ENCODE measurements at places on chromosomes 13 and 19.
A peak's percentile ranks its signal among the peaks of the same experiment; 100 is the strongest.

DNA sequence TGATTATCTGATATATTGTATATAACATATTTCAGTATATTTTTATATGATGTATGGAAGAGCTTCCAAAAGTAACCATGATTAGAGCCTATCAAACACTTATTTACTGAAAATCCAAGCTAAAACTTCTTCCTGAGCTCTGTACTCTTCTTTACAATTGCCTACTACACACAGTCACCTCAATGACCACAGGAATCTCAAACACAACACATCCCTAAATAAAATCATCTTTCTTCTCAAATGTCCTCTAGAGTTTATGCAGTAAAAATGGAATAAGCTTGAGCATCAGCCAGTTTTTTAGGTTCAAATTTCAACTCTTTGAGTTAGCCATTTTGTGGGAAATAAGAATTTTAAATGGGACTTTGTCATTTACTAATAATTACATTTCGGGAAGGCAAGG lies 102.6 kb upstream of the FNDC3A start:
- DNase-seq, result no peak

GRCh38 chr13:67791047-67791446 lies 560.9 kb upstream of the PCDH9 start:
- DNase-seq, result no peak

DNA sequence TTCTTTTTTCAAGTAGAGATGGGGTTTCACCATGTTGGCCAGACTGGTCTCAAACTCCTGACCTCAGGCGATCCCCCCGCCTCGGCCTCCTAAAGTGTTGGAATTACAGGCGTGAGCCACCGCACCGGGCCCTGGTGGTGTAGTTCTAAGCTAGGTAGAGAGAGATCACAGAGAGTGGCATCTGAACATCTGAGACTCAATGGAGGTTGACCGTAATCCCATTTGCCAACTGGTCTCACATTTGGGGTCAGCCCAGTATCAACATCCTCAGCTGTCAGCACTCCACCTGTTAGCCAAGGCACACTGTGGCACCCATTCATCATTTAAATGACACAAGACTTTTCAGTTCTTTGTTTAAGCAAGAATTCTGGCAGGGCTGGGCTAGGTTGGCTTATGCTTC lies 8.1 kb downstream of the SELENOW start:
- no peak for DNase-seq

DNA sequence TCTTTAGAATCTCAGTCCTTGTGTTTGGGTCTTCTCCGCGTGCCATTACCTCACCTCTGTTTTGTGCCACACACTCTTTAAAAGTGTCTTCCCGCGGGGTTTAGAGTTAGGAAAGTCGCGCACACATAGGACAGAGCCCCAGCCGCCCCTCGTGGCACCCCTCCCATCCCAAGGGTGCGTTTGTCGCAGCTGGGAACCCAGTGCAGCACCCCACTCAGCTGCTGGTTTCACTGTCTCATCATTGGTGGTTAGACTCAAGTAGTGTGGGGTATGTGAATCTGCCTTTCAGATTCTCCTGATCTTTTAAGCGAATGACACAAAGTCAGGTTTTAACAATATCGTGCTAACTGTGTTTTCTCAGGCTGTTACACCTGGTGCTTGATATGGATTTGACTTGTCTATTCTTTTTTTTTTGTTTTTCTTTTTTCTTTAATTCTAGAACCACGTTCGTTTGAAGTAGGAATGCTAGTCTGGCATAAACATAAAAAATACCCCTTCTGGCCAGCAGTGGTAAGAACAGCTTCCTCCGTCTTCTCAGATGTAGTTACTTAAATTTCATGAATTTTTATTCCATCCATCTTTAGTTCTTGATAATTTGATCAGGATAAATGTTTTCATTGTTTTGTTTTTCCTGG lies 19.5 kb upstream of the NDUFS7 start:
- DNase-seq, result peak; percentile 35

GRCh38 chr13:51713807-51714206 lies 90.2 kb downstream of the DHRS12 start:
- no peak for DNase-seq

GRCh38 chr19:710767-711166 lies 2.0 kb downstream of the PALM start:
- no peak for DNase-seq

- no peak for DNase-seq
Measured at GRCh38 chr19:33484226-33484774, 37.3 kb downstream of the PEPD start.

- no peak for DNase-seq
Measured at GRCh38 chr13:73828811-73829210, 305.4 kb downstream of the KLF12 start.

GRCh38 chr13:62057286-62057685 lies 641.6 kb upstream of the PCDH20 start:
- DNase-seq, result no peak

GRCh38 chr13:76414320-76414719 lies 471.9 kb downstream of the KCTD12 start:
- DNase-seq, result no peak

DNA sequence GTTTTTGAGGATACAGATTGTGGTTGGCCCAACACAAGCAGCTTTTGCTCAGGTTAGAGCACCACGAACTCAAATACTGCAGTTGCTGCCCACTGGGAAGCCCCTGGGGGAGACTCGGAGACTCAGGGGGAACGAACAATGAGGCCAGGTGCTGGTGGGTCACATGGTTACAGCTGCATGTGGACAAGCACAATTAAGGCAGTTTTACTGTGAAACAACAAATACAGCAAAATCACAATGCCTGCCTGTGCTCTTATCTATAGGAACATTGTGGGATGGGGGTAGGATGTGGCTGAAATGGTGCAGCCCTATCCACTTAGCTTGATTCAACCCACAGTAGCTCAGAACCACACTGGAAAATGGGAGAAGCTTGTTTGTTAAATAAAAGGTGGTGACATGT lies 119.7 kb upstream of the SPATA13 start:
- DNase-seq, result no peak

DNA sequence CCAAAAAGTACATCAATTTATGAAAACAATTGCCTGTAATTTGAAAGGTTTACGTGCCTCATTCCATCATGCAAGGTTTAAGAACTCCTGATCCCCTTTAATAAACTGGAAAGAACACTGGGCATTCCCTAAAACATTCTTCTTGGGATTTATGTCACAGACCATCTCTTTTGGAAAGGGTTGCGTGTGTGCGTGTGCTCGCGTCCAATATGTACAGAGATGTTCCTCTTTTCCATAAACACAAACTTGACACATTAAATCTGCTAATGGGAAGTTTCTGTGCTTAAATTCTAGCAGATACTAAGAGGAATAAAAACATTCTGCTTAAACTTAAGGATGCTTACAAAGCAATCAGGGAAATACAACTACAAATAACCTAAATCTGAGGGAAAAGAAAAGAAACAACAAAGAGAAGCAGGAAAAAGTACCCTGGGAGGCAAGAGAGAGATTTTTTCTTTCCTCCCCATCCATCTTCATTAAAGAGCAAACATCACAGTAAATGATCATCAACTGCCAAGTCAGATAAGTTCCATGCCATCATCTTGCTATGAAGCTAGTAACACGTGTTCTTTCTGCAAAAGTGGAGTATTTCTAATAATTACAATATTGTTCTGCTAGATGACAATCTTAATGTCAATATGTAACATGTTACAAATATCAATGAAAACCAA lies 83.7 kb downstream of the STK24 start:
- no peak for DNase-seq

- no peak for DNase-seq
Measured at GRCh38 chr13:21884299-21884909, 213.5 kb downstream of the FGF9 start.

Measured in stimulated activated naive CD8-positive, alpha-beta T cell treated with anti-CD3 and anti-CD28 coated beads, Interleukin-15, Interleukin-2, amounts not matched to agents 100 U/mL and 50 U/mL, for 24 hours (primary cell).